Frontal cortex (tissue), 4 donors: ENCODE measurements at places on chromosomes 4 and X.

- DNase-seq: no peak
Observed at GRCh38 chr4:43816116-43816515, 632.5 kb downstream of the KCTD8 start.

DNA sequence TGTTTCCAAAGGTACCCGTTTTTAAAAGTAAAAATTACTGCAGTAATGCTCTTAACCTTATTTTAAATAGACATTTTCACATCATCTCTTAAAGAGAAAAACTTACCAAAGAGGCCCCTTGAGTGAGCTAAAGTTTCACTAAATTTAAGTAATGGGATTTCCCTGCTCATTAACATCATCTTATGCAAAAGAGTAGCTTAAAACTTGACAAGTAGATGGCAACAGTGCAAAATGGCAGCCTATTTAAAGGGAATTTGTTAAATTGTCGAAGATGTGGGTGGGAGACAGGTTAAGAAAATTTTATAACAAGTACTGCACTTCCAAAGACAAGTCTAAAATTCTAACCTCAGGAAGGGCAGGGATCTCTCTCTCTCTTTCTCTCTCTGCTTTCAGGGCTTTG is 271.7 kb upstream of the LDB2 start:
- DNase-seq: no peak

GRCh38 chr4:28354880-28355656 is 1494.4 kb downstream of the STIM2 start:
- no peak for DNase-seq

DNA sequence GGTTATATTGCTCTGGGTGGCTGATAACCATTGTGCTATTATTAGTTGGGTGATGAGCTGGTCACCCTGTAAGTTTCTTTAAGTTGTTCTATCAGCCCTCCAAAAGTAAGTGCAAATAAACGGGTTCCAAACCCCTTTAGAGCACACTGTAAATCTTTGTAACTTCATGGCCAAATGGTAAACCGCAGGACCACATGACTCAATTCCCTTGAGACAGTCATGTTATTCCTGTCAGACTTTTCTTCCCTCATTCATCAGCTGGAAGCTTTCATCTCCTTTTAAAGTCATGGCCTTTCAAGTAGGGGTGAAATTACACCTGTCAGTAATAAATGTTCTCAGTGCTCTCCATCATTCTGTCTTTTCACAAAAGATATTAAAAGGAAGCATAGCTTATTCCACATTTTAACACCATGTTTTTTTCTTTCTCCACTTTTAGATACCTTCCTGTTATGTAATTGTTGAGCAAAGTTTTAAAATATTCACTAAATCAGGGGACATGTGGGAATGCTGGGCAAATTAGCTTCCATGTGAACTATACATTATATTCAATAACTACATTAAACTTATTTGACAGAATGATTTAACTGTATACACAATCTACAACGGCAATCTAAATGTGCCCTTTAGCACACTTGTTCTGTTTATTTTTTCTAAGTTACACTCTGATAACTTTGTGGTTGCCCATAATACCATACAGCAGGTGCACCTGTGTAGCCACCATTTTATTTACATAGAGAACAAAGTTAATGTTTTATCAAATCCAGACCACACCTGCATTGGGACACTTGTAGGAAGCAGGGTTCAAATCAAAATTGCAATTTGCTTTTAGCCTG is 275.5 kb downstream of the CFAP299 start:
- no peak for DNase-seq

GRCh38 chrX:34197946-34198345 is 65.8 kb upstream of the FAM47A start:
- no peak for DNase-seq

DNA sequence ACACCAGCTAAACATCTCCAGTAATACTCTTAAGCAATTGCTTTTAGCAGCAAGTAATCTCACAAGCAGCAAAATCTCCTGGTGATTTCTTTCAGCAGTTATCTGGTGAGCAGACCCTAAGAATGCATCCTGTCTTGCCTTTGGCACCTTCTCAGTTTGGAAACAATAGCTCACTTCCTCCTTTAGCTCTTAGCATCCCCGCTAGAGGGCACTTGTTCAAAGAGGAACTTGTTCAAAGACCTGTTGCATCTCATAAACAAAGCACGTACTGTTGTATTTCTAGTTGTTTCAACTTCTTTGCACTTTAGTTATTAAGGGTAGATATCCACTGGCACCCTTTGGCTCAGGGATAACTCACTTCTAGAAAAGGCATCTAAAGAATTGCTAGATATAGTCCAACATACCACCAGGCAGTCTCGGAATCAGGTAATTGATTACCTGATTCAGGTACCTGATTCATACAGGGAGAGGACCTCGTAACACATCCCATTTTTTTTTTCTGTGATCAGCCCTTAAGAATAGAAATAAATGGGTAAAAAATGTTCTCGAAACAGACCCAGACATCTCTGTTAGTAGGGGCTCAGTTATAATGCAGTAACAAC is 81.9 kb upstream of the QRFPR start:
- peak; percentile 5 for DNase-seq

DNA sequence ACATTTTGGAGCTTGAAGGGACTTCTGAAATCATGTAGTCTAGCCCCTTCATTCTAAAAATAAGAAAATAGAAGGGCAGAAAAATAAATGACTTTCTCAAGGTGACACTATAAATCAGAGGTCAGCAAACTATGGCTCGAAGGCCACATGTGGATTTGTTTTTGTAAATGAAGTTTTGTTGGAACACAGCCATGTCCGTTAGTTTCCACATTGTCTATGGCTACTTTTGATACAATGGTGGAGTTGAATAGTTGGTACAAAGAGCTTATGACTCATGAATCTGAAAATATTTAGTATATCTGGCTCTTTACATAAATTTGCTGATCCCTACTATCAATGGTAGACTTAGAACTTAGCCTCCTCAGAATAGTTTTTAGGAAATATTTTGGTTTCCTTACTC is 302.4 kb upstream of the PRPS2 start:
- no peak for DNase-seq

DNA sequence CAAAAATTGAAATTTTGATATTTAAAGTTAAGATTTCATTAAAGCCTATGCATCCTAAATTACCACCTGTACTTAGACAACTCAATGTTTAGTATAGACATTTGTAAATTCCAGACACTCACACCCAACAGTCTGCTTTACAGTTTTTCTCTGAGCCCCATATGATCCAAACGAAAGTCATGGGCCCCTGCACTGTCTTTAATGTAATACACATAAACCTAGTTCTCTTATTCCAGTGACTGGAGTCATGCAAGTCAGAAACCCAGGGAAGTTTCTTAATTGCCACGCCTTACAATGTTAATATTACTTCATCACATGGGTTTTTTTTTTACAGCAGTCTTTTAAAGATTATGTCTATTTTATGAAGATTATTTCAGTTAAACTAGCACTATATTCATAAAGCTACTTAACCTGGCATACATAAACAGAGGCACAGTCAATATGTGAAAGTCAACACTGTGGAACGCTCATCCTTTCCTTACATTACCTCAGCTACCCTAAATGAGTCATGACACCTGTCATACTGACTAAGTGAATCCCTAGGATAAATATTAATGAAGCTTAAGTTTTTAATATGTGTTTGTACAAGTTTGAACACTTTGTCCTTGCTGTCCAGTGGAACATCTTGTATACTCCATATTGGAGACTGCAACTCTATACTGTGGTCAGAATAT is 67.7 kb upstream of the H2AZ1 start:
- DNase-seq: no peak

- no peak for DNase-seq
Observed at GRCh38 chr4:126558596-126558995, 1074.2 kb upstream of the INTU start.

DNA sequence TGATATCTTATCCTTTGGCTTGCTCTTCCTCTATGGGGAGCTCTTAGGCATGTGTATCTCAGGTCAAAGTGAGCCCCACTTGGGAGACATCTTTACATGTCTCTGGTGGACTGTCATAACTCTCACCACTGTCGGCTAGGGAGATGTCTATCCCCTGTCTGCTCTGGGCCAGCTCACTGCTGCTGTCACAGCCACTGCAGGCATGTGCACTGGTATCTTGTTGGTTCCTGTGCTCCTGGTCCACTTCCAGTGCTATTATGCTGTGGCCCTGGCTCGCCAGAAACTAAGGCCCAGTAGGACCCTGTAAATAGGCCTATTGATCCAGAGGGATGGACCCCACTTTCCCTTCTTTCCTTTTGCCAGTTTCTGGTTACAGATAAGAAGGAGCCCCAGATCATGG is 56.6 kb upstream of the LAS1L start:
- no peak for DNase-seq

GRCh38 chr4:2534904-2535375 is 1.5 kb upstream of the FAM193A start:
- no peak for DNase-seq

DNA sequence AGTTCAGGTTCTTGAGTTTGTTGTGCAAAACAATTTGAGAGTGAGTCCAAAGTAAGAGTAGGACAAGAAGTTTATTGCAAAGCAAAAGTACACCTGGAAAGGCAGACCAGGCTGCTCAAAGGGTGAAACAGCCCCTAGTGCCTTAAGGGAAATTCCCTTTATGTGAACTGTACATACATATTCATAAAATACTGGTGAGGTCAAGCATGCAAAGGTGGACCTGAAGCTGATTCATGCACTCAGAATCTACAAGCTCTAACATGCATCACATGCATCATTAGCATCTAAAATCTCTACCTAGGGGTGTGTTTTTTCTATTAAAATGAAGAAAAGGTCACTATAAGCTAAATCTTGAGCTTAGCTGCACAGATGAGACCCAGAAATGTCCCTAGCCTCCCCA is 266.9 kb downstream of the SPATA18 start:
- no peak for DNase-seq

DNA sequence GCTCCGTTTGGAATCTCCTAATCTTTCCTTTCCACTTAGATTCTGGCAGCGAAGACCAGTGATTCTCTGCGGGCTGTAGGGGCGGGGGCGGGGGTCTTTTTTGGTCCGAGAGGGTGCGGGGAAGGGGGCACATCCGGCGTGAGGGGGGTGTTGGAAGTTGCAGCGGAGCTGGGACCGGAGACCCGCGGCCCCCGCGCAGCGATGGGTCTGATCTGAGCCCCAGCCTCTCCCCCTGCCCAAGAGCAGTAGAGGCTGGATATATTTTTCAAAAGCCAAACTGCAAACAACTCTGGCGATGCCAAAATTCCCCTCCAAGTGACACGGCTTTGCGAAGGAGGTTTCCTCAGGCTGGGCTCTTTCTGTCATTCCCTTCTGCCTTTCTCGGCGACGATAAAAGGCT is 355 bp downstream of the GRID2 start:
- DNase-seq: no peak

GRCh38 chr4:35644591-35644990 is 599.7 kb downstream of the ARAP2 start:
- no peak for DNase-seq

DNA sequence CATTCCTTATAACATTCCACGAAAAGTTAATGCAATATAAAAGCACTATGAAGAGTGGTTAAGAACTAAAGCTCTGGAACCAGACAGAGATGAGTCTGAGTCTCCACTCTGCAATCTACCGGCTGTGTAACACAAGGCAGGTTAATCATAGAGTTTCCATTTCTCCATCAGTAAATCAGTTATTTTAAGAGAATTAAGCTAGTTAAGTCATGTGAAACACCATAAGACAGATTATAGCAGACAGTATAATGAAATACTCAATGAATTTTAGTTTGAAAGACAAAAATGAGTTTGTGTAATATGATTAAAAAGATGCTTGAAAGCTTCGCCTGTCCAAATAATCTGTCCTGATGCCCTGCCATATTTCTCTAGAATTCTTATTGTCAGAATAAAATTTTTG is 282.6 kb upstream of the ACTRT1 start:
- no peak for DNase-seq
